ENCODE measurements at places on chromosomes 11 and 22.

DNA sequence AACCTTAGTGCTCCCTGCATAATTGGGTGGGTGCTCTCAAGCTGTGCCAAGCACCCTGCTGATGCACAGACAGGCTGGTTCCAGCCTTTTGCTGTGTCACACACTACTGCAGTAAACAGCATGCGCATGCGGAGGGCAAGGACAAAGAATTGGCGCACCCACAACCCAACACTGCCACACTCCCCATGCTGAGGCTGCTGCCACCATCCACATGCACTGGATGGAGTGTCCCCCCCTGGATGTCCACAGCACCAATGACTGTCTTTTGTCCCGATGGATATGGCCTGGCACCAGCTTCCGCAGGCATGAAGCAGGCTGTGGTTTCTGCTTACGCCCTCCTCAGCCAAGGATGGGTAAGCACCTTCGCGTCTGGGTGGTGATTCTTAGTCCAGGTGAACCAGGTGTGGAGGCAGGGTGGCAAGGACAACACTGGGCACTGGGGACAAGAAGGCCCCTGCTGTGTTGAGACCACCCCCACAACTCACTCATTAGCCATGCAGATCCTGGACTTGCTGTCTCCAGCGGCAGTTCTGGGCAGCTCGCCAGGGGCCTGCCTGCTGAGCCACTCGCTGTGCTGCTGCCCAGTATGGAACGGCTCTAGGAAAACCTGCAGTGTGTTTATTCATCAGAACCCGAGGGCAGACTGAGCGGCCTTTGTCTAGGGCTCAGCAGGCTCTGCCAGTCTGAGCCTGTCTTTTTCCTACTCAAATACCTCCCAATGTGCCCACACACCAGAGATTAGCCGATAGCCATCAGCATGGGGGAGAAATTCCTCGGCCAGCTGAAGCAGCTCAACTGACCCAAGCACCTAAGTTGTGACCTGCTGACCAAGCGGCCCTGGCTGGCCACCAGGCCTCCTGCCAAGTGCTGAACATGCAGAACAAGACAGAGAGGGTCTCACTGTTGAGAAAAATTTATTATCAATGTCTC, 8.2 kb upstream of the NAP1L4 start:
- no peak for DNase-seq

DNA sequence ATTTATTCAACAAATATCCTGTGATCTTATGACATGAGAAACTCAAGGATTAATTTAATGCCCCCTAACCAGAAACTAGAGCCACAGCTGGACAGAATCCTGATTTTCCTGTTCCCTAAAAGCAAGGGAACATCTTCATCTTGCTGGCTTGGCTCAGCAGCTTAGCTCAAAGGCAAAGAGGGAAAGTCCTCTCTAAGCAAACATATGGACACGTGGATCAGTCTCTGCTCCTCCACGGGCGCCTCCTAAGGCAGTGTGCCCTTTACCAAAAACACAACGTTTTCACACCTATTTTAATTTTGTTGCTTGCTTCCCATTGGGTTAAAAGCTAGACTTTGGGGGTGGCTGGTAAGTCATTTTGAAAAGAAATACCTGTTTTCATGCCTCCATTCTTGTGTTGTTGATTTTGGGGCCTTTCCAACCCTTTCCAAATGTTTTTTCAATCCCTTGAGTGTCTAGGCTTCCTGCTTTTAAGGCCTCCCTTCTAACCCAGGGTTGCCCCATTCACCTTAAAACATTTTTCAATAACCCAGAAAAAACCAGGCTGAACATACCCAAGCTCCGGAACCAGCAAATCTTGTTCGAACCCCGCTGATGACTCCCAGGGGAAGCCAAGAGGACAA, 15.5 kb downstream of the SLC1A2 start:
- DNase-seq, result no peak

DNA sequence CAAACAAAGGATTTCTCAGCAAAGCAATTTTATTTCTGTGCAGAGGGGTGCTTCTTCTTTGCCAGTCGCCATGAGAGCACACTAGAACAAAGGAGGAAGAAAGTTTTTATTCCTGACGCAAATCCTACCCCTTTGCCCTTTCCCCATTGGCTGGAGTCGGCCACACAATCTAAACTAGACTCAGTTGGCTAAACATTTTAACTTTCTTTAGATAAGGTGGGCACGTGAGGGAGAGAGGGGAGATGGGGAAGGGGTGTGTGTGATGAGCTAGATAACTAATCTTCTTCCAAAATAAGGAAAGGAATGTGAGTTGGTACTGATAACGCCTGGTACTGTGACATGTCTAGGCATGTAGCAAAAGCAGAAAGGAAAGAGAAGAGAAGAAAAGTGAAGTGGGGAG, 626 bp downstream of the TRIM22 start:
- DNase-seq, result no peak

DNA sequence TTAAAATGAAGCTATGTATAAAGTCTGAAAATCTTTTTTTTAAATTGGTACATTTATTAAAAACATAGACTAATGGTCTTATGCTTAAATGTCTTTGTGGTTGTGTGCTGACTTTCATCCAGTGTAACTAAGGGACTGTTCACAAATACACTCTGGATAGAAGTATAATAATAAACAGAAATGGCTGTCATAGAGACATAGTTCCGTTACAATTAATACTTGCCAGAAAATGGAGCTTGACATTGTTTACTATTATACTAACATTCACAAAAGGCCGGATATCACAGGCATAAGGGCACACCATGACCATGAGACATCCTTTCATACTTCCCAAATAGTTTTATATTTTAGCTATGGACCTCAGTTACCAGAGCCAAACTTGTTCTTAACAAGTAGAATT, 161.3 kb downstream of the DDX10 start:
- DNase-seq, result no peak

GRCh38 chr11:31608995-31609394, 99.4 kb downstream of the ELP4 start:
- no peak for DNase-seq

GRCh38 chr11:107801641-107802040, 56.9 kb downstream of the SLC35F2 start:
- no peak for DNase-seq

- no peak for DNase-seq
Observed at GRCh38 chr11:86594746-86595145, 77.7 kb downstream of the ME3 start.

- DNase-seq, result no peak
Observed at GRCh38 chr11:65931773-65932557, 12.7 kb downstream of the DRAP1 start.
